ENCODE measurements at places on chromosomes 12 and 14.

DNA sequence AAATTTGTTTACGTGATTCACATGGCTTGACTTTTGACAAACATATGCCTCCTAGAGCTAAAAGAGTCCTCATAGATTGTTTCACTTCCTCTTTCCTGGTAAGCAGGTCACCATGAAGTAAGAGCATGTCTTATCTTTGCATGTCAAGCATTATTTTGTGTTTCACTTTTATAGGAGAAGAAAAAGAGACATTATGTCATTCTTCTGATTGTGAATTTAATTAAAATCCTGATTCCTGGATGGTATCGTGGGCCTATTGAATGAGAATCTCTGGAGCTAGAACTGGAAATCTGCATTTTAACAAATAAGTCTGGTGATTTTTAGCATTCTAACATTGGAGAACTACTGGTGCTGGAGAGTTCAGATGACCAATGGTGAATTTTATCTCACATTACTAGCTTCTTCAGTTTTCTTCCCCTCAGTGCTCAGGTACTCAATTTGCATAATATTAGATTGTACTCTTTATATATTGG is 218.6 kb upstream of the ATP2B1 start:
- H3K27ac ChIP-seq, result no peak overlapping the region
- H3K4me1 ChIP-seq, result peaks cover 5% of the 10 kb centered on the region
- no peak overlapping the region for H3K4me3 ChIP-seq
- no peak for DNase-seq

DNA sequence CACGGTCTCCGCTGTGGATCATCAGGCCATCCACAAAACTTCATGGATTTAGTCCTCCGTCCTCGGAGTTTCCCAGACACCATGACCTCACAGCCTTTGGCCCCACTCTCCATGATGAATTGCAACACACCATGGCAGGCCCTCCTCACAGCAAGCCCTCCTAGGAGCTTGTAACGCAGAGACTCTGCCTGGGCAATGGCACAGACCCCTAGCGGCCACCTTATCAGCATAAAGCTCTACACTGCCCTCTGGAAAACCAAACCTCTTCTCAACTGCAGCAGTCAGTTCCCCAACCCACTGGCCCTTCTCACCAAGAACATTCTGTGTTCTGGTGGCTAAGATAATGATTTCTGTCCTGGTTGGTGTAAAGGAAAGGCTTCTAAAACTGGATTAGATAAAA is 238.4 kb upstream of the USP15 start:
- no peak for DNase-seq
- H3K36me3 ChIP-seq, result no peaks in the 10 kb centered on the region
- no peak overlapping the region for H3K4me3 ChIP-seq
- no peaks in the 10 kb centered on the region for H3K4me1 ChIP-seq

GRCh38 chr12:82952946-82953345 is 266.2 kb downstream of the TMTC2 start:
- H3K4me1 ChIP-seq, result no peaks in the 10 kb centered on the region
- DNase-seq, result no peak
- no peaks in the 10 kb centered on the region for H3K36me3 ChIP-seq
- H3K27ac ChIP-seq, result no peak overlapping the region
- no peaks in the 10 kb centered on the region for H3K27me3 ChIP-seq
- no peak overlapping the region for H3K4me3 ChIP-seq

GRCh38 chr12:3863756-3864155 is 9.4 kb downstream of the PARP11 start:
- peaks cover 68% of the 10 kb centered on the region for H3K36me3 ChIP-seq
- H3K27me3 ChIP-seq, result no peaks in the 10 kb centered on the region
- no peak overlapping the region for H3K27ac ChIP-seq
- H3K4me1 ChIP-seq, result peaks cover 14% of the 10 kb centered on the region
- no peak for DNase-seq

GRCh38 chr14:104554608-104555429 is 24.7 kb upstream of the C14orf180 start:
- H3K36me3 ChIP-seq, result no peaks in the 10 kb centered on the region
- H3K4me1 ChIP-seq, result no peaks in the 10 kb centered on the region
- no peak overlapping the region for H3K27ac ChIP-seq
- H3K4me3 ChIP-seq, result no peak overlapping the region

GRCh38 chr14:95522116-95522515 is 5.7 kb upstream of the SYNE3 start:
- peak overlapping the region; percentile 96 for H3K27ac ChIP-seq
- peaks cover 87% of the 10 kb centered on the region for H3K4me1 ChIP-seq
- no peaks in the 10 kb centered on the region for H3K36me3 ChIP-seq
- no peaks in the 10 kb centered on the region for H3K27me3 ChIP-seq
- peak overlapping the region; percentile 76 for H3K4me3 ChIP-seq
- no peak for DNase-seq

GRCh38 chr14:79420725-79421124 is 790.6 kb downstream of the DIO2 start:
- H3K4me1 ChIP-seq, result no peaks in the 10 kb centered on the region
- no peak overlapping the region for H3K4me3 ChIP-seq
- no peaks in the 10 kb centered on the region for H3K27me3 ChIP-seq
- no peaks in the 10 kb centered on the region for H3K36me3 ChIP-seq

DNA sequence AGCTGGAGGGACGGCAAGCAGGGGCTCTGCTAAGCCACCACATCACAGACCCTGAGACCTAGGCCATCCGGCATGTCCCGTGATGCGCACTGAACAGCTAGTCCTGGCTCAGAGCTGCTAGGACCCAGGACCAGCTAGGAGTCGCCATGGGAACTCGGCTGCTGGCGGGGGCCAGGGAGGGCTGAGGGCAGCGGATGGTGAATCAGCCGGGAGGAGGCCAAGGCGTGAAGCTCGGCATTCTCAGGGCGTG is 5.1 kb downstream of the AHNAK2 start:
- no peak overlapping the region for H3K4me3 ChIP-seq
- peaks cover 14% of the 10 kb centered on the region for H3K27me3 ChIP-seq
- no peak overlapping the region for H3K27ac ChIP-seq
- no peak for DNase-seq
- peaks cover 7% of the 10 kb centered on the region for H3K4me1 ChIP-seq

DNA sequence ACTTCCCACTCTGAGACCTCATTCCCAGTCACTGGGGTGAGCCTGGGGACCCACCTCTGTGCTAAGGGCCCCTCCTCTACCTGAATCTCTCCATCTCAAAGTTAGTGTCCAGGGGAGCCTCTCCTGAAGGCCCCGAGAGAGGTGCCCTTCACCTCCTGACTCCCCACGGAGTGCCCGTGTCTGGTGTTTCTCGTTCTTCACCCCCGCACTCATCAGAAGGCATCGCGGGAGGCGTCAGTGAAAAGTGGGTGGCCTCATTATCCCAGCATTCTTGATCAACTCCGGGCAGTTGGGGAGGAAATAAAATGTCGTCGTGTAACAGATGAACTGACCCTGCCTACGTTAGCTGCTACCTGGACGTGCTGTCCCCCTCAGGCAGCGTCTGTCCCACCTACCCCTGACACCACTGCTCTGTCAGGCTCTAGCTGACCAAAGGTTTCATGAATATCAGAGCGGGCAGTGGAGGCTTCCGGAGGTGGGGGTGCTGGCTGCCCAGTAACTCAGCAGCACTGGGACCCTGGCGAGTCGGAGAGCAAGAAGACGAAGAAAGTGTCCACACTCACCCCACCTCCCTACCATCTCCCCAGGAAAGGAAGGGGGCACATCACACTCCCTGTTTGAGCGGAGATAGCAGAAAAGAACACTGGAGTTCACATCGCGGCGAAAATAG is 102.9 kb downstream of the PIWIL1 start:
- no peak overlapping the region for H3K4me3 ChIP-seq
- H3K36me3 ChIP-seq, result no peaks in the 10 kb centered on the region
- H3K4me1 ChIP-seq, result no peaks in the 10 kb centered on the region
- no peak overlapping the region for H3K27ac ChIP-seq
- H3K27me3 ChIP-seq, result no peaks in the 10 kb centered on the region

GRCh38 chr12:45732936-45733335 is 3.4 kb downstream of the ARID2 start:
- peak overlapping the region; percentile 79 for H3K4me3 ChIP-seq
- H3K27me3 ChIP-seq, result no peaks in the 10 kb centered on the region
- peak overlapping the region; percentile 65 for H3K27ac ChIP-seq

GRCh38 chr12:15966426-15966825 is 55.3 kb downstream of the DERA start:
- H3K4me3 ChIP-seq, result no peak overlapping the region
- peaks cover 3% of the 10 kb centered on the region for H3K36me3 ChIP-seq
- no peak for DNase-seq

- H3K27ac ChIP-seq, result peak overlapping the region; percentile 79
- peaks cover 14% of the 10 kb centered on the region for H3K4me1 ChIP-seq
- no peak for DNase-seq
- peak overlapping the region; percentile 75 for H3K4me3 ChIP-seq
- H3K36me3 ChIP-seq, result no peaks in the 10 kb centered on the region
Measured at GRCh38 chr14:22118899-22119477, 445.4 kb upstream of the OR4E1 start.

Measured in activated CD4-positive, alpha-beta T cell treated with anti-CD3 and anti-CD28 coated beads, Interleukin-2, amount 10 ng/mL, durations not matched to agents 24 days and 14 days (primary cell).